ENCODE measurements at places on chromosomes 3 and 15.

GRCh38 chr15:71437919-71438318 is 322.6 kb downstream of the THSD4 start:
- no peak for DNase-seq

GRCh38 chr3:153896197-153896596 is 225.0 kb upstream of the ARHGEF26 start:
- DNase-seq: no peak

DNA sequence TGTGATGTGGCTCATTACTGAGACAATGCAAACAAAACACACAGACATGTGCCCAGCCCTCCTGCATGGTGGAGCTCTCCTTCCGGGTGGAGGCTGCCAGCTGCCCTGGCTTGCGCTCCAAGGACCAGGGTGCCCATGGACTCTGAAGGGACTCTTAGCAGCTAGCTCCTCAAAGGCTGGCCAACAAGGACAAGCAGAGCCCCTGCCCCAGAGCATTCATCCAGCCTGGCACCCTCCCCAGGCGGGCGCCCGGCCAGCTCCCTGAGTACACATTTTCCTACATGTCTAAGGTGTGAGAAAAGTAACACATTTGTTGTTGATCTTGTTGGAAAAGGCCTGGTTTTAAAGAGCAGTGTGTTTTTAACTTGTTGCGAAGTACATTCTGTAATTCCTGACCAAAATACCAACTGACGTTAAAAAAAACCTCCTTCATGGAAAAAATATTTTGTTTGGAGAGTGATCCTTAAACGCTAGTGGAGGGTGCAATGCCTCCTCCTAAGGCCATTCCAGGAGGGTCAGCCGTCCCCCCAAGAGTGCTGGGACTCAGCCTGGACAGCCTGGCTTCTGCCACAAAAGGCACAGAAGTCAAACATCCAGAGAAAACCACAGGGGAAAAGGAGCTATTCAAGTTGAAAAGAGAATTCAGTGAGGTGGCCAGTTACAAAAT is 86.9 kb downstream of the KLF15 start:
- DNase-seq: no peak

- DNase-seq: no peak
These were observed 216.0 kb downstream of the TLE3 start for GRCh38 chr15:69881766-69882165.

GRCh38 chr3:67018789-67019526 is 20.9 kb downstream of the KBTBD8 start:
- no peak for DNase-seq

DNA sequence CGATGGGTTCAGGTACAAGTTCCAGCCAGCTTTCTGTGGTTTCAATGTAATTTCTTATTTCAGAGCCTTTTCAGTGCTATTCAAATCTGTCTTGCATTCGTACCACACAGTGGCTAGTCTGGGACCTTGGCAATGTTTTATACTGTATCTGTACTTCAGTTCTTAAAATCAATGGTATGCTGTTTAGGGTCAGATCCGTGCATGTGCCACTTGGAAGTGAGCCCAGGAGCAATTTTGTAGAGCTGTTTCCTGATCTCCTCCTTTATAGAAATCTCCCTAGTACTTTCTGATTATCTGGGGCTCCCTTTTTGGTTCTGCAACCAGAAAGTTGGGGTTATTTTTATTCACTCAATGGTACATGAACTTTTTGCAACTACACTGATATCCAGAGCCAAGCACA is 59.5 kb upstream of the NDUFB4 start:
- no peak for DNase-seq

- no peak for DNase-seq
These were observed 23.8 kb upstream of the ZBED2 start for GRCh38 chr3:111618945-111619344.

- no peak for DNase-seq
These were observed 35.4 kb downstream of the PXYLP1 start for GRCh38 chr3:141266797-141267555.

GRCh38 chr3:157261000-157261399 is 101.1 kb upstream of the CCNL1 start:
- no peak for DNase-seq

DNA sequence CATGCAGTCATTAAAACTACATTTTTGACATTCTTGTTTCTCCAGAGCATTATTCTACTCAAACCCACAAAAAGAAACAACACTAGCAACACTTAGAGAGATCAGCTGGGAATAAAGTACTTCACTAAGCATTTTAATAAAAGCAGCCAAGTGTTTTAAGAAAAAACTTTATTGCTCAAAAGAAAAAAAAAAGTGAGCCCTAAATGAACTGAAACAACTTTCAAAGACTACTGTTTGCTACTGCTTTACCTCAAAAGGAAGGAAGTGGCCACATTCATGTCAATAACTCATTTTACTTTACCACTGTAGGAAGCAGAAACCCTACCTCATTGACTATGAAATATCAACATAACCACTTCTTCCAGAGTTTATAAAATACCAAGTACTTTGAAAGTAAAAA is 91.3 kb downstream of the UACA start:
- DNase-seq: no peak

- DNase-seq: no peak
These were observed 12.5 kb upstream of the RPN1 start for GRCh38 chr3:128663151-128663550.

DNA sequence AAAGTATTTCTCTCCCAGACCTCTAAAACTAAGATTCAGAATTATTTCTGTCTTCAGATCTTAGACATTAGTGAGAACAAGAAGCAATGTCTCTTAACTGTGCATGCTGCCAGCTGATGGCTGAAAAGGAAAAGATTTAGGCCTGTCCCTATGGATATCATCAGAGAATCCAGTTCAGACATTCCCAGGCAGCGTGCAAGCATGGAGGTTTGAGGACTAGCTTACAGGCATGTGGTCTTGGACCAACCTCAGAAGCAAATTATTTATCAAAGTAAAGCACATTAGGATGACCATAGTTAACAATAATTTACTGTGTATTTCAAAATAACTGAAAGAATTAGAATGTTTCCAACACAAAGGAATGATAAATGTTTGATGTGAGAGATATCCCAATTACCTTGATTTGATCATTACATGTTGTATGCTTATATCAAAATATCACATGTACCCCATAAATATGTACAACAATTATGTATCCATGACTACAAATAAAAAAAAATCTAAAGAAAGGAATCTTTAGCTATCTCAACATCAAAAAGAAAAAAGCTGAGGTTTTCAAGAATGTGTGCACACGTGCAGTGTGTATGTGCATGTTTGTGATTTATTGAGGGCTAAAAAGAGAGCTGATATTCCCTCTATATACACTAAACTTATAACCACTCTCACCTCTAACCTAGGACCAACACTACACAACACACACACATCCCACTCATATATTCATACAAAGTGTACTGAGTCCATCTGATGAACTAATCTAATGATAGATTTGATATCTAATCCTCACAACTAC is 108.9 kb upstream of the THBS1 start:
- DNase-seq: no peak

- DNase-seq: no peak
These were observed 71.3 kb upstream of the CGNL1 start for GRCh38 chr15:57305009-57305408.

DNA sequence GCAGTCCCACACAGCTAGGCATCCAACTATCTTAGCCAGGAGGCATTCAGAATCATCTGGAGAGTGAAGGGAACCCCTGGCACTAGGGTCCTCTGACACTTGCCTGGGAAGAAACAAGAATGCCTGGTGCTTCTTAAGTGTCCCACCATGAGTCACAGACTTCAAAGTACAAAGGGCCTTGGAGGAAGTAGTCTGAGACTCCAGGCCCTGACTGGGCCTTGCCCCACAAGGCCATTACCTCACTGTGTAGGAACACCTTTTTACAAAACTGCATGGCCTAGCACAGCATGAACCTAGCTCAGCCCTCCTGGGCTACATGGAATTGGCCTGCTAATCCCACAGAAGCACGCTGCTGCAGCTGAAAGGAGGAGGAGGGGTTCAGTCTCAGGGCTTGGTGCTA is 104.5 kb upstream of the SLCO2A1 start:
- DNase-seq: no peak
